ENCODE measurements at places on chromosomes 2 and 18.

- DNase-seq, result no peak
Observed at GRCh38 chr2:209845666-209846065, 74.0 kb downstream of the UNC80 start.

GRCh38 chr2:17879137-17879912, 858 bp downstream of the KCNS3 start:
- peak; percentile 88 for DNase-seq

DNA sequence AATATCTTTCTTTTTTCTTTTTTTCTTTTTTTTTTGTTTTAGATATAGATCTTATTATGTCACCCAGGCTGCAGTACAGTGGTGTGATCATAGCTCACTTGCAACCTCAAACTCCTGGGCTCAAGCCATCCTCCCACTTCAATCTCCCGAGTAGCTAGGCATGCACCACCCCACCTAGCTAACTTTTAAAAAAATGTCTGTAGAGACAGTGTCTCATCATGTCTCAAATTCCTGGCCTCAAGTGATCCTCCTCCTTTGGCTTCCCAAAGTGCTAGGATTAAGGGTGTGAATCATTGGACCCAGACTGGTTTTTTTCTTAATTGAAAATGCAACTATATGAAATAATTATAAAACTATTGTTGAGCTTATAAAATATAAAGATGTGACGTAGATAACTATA, 9.8 kb upstream of the ZCCHC2 start:
- no peak for DNase-seq

- no peak for DNase-seq
Observed at GRCh38 chr2:10532638-10533101, 84.5 kb upstream of the ODC1 start.

DNA sequence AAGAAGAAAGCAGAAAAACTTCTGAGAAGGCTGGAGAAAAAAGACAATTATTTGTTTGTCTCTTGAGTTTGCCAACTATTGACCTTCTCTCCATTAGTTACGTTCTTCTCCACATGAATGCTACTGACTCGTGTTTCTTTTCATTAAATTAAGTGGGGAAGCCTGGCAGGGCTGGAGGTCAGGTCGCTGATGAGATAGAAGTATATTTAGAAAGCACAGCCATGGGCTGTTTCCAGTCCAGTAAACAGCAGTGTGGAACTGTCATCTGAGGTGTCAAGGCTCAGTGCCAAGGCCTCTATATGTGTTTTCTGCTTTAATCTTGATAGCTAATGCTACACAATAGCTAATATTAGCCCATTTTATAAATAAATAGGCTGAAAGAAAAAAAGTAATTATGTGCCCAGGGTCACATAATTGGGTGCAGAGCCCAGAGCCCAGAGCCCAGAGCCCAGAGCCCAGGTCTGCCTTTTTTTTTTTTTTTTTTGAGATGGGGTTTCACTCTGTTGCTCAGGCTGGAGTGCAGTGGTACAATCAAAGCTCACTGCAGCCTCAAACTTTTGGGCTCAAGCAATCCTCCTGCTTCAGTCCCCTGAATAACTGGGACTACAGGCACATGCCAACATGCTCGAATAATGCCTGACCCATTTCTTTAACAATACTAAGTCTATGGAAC, 6.3 kb downstream of the MSGN1 start:
- no peak for DNase-seq

DNA sequence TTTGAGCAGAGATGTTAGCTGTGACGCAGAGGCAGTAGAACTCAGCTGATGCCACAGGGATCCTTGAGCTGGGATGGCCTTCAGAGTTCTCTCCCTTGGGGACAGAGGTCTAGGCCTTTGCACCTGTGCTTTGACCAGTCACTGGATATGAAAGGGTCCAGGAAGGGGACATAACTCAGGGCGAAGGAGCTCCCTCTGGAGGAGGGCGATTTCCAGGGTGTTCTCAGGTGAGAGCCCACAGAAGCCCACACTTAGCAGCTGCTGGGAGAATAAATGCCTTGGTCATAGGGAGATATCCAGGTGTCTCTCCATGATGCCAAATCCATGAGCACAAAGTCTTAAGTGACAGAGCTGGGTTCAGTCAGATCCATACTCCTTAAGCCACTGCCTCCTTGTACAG, 369.2 kb downstream of the NYAP2 start:
- DNase-seq, result no peak

GRCh38 chr2:211760103-211760502, 778.5 kb downstream of the ERBB4 start:
- no peak for DNase-seq

- no peak for DNase-seq
Observed at GRCh38 chr18:13558124-13558523, 168.2 kb downstream of the FAM210A start.

- no peak for DNase-seq
Observed at GRCh38 chr2:155377266-155377680, 678.8 kb downstream of the KCNJ3 start.

GRCh38 chr2:54478899-54479298, 22.8 kb downstream of the SPTBN1 start:
- no peak for DNase-seq

- DNase-seq, result no peak
Observed at GRCh38 chr18:9627642-9628041, 13.3 kb upstream of the PPP4R1 start.

GRCh38 chr2:232320443-232320803, 58.1 kb upstream of the ALPP start:
- DNase-seq, result no peak

DNA sequence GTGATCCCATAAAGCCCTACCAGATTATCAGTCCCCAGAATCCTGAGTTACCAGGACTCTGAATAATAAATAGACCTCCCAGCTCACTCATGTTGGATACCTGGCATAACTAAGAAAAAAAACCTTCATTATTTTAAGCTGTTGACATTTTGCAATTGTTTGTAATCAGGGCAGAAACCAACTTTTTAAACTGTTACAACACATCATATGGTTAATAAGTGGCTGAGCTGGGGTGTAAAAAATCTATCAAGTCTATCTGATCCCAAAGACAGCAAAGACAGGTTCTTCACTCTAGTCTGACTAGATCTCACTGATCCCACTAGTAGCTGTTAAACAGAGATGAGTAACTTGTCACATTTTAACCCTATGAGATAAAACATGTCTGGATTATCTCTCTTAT, 370.3 kb downstream of the RIT2 start:
- no peak for DNase-seq

GRCh38 chr2:232319067-232319802, 59.3 kb upstream of the ALPP start:
- DNase-seq, result no peak

DNA sequence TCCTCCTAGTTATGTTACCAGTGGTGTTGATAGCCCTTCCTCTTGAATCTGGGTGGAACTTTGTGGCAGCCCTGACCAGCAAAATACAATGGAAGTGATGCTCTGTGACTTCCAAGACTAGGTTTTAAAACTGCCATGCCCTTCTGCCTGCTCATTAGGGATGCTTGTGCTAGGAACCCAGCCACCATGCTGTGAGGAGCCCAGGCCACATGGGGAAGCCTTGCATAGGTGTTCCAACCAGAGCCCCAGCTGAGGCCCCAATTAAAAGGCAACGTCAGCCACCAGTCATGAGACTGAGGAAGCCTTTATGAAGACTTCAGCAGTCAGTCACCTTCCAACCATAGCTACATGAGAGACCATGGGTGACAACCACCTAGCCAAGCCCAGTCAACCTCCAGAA, 14.0 kb upstream of the MAPRE2 start:
- DNase-seq, result no peak

GRCh38 chr2:160334028-160334741, 134.1 kb upstream of the ITGB6 start:
- no peak for DNase-seq

- DNase-seq, result no peak
Observed at GRCh38 chr2:66596256-66596655, 161.3 kb downstream of the MEIS1 start.

- DNase-seq, result no peak
Observed at GRCh38 chr2:188527141-188527540, 235.5 kb downstream of the GULP1 start.

GRCh38 chr2:64988420-64989125, 626 bp upstream of the SLC1A4 start:
- DNase-seq, result peak; percentile 84

DNA sequence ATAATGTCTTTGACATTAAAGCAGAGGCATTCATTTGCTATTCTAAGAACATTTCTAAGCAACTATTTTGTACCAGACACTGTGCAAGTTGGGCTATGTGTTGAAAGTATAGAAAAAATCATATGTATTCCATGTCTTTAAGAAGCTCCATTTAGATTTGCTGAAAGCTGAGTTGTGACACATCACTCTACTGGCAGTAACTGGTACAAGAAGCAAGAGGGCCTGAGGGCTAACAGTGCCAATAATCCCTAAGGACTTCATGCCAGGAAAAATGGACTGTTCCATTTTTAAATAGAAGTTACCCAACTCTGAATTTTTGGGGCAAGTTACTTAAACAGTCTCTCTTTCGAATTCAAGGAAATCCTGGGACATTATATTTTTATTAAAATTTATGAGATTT, 178.7 kb downstream of the SRBD1 start:
- DNase-seq, result no peak

DNA sequence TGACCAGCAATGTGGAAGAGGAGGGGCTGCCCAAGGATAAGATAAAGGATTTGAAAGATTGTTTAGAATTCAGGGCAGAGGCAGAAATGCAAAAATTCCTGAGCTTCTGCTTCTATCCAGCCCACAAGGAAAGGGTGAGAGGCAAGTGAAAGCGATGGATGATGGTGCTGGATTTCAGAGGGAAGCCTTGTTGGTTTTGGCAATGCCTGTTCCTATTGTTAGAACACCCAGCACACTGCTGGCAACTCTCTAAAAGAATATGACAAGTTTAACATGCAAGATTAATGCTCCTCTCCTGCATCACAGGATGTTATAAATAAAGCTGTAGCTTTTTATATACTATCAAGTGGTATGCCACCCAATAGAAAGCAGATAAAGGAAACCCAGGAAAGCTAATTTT, 92.6 kb downstream of the ZNF385B start:
- no peak for DNase-seq

GRCh38 chr2:101310834-101311695, 2.6 kb upstream of the RNF149 start:
- no peak for DNase-seq

GRCh38 chr2:97936199-97936598, 59.5 kb downstream of the TMEM131 start:
- peak; percentile 78 for DNase-seq

- no peak for DNase-seq
Observed at GRCh38 chr2:123500988-123501387, 524.1 kb upstream of the CNTNAP5 start.

GRCh38 chr18:7021994-7022840, 95.4 kb downstream of the LAMA1 start:
- peak; percentile 73 for DNase-seq

GRCh38 chr18:58525928-58526424, 102.9 kb downstream of the ALPK2 start:
- DNase-seq, result no peak

GRCh38 chr2:200354833-200355751, 48.6 kb downstream of the SPATS2L start:
- DNase-seq, result peak; percentile 43

DNA sequence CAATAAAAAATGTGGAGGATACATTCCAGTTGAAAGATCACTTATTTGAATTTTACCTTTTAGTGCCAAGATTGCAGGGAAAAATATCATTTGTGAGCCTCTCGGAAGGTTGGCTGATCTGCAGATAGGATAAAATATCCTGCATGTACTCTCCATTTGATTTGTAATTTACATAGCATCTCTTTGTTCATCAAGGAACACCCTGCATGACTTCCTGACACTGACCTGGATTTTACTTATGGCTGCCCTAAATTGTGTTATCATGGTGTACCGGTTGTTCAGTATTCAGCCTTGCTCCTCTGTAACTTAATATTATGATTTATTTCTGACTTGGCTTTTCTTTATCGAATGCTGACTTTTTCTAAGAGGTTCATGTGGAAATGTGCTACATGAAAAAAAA, 226.4 kb downstream of the PIK3C3 start:
- no peak for DNase-seq

DNA sequence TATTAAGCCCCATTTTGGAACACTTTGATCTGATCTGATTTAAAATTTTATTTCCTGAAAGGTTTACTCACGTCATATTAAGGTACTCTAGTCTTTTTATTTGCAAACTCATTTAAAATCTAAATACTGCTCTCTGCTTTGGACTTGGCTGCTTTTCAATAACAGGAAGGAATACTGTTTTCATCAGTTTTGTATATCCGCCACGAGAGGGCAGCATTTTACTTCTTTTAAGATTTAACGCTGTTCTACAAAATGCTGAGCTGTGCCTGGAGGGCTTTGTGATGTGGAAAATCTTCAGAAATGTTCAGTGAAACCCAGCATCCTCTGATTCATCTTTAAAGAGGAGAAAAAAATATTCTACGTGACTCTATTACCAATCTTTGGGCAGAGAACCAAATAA, 37.5 kb upstream of the SLC38A11 start:
- DNase-seq, result peak; percentile 17

- DNase-seq, result no peak
Observed at GRCh38 chr2:65499216-65499615, 66.8 kb upstream of the SPRED2 start.

DNA sequence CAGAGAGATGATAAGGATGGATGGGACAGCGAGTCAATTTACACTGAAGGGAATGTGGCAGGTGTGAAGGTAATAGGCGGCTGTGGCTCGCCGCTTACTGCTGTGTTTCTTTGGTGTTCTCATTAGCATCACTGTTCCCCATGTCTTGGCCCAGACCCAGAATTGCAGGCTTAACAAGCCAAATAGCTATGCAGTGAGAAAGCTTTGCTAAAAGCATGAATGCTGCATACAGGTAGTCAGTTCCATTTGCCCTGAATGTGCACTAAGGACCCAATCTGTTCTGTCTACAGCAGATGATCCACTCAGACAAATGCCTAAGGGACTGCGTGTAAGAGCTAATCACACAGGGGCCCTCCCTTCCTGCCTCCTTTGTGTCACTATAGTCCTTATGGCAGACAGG, 262.6 kb downstream of the DCDC2C start:
- no peak for DNase-seq

- DNase-seq, result no peak
Observed at GRCh38 chr2:169862816-169863215, 35.6 kb downstream of the UBR3 start.

DNA sequence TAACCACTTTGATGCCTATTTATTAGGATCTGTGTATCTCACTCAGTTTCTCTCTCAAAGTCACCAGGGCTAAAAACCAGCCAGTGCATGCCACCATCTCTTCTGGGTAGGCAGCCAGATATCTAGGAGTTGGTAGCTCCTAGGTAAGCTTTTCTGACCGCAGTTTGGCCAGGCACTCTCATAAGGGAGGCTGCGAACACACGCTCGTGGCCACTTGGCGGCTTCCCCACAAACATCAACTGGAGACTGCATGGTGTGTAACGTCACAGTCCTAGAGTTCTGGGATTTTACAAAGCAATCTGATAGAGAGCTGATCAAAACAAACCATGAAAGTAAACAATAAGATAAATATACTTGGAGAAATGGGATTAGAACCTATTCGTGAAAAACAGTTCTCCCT, 424.3 kb upstream of the ACVR2A start:
- no peak for DNase-seq

DNA sequence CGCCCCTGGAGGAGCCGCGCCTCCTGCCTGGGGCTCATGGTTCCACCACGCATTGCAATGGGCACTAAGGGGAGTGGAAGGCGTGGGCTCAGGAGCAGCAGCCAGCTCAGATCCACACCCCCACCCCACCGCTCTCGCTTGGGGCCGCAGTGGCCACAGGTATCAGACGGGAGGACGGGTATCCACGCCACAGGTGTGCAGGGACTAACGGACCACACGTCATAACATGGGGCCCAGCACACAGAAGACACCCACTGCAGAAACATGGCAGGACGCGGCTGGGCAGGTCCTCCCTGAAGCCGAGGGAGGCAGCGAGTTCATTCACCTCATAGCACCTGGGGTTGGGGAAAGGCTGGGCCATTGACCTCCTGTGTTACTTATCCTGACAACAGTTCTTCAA, 13.0 kb downstream of the HDAC4 start:
- no peak for DNase-seq
